Dermis blood vessel endothelial cell (primary cell): ENCODE measurements at places on chromosomes 1 and 21. TPM values are rescaled to one million over a fixed set of nuclear protein-coding genes. Genes with fewer than 3 reads are reported as not detected.

DNA sequence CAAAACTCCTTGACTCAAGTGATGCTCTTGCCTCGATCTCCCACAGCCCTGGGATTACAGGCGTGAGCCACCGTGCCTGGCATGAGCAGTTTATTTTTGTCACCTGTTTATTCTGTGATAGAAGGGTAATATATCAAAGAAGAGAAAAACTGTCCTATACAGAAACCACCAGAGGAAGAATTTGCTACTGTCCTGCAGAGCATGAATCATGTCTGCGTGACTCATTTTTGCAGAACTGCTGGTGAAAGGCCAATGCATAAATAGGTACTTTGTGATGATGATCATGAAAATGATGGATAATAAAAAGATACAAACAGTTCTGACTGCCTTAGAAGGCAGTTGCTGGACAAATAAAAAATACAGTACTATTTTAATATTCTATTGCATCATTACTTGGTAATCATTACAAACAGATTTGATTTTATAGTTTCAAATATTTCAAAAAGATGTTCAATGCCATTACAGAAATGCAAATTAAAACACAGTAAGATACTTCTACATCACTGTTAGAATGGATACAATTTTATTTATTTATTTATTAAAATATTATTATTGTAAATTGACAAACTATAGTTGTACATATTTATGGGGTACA lies 26.5 kb downstream of the RIPPLY3 start:
- DNase-seq: peak; percentile 24

- DNase-seq: peak; percentile 44
Observed at GRCh38 chr1:2232916-2233438, 4.9 kb downstream of the SKI start.

DNA sequence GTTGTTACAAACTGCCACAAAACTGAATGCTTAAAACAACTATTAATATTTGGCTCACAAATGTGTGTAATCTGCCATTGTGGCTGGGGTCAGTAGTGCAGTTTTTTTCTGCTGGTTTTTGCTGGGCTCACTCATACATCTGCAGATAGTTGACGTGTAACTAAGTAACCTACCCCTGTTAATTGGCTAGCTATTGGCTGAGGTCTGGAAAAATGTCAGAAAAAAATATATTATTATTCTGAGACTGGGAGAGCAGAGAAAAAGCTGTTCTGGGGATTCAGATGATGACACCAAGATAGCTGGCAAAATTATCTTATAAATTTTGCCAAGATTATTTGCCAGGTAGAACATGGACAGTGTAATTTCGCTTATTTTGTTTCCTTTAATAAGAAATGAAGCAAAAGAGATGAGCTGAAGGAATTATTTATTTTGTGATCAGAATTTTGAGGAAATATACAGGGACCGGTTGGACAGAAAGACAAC lies 616.1 kb upstream of the ADAMTS5 start:
- DNase-seq: no peak

- peak; percentile 80 for DNase-seq
Observed at GRCh38 chr1:100860397-100860991, 34.1 kb downstream of the EXTL2 start.

DNA sequence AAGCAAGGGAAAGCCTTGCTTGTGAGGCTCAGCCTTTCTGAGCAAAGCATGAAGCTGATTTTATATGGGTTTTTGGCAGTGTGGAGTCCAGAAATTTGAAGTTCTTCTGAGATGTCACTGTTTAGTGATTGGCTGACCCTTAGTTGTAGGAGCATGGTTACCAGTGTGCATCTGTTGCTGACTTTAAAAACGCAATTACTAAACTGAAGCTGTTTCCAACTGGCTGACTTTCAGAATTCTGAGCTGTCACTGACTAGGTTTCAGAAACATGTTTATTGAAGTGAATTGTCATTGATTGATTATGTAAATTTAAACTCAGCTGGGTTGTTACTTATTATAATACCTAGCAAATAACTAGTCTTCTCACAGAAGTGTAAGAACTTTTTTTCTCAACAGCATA lies 89.4 kb downstream of the PDE4B start:
- no peak for DNase-seq

DNA sequence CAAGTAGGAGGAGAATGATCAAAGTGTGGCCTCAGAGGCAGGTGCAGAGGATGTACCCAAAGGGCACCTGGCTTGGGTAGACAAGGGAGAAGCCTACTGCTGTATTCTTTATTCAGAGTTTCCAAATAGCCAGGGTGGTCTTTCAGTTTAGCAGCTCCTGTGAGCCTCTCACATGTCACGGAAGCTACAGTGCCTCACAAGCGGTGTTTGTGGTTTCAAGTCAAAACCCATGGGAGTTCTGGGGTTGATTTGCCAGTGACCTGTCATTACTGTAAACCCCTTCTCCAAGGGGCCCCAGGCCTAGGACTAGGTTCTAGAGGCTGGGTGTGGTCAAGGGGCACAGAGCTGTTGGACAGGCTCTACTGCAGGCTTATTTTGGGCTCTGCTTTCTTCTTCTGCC lies 10.2 kb upstream of the IL10 start:
- no peak for DNase-seq

GRCh38 chr1:8727809-8728213 lies 89.6 kb downstream of the RERE start:
- no peak for DNase-seq

GRCh38 chr1:234537236-234537635 lies 58.3 kb upstream of the TARBP1 start:
- DNase-seq: no peak

GRCh38 chr21:45982092-45982757 lies 655 bp downstream of the COL6A1 start:
- DNase-seq: no peak

DNA sequence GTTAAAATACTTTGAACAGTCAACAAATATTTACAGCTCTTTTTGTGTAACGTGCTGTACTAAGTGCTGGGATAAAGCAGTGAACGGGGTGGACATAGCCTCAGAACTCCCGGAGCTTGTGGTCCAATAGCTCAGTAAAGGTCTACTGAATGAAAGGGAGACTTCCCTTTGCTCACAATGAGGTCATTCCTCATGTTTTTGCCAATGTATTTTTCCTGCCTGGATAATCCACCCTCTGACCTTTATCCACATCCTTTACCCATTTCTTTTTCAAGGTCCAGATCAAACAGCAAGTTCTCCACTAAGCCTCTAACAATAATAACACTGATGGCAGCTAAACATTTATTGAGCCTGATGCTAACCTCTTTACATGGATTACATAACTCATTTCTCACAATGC lies 55.9 kb downstream of the LEPR start:
- DNase-seq: peak; percentile 58

GRCh38 chr1:198848649-198849048 lies 209.8 kb downstream of the PTPRC start:
- no peak for DNase-seq

GRCh38 chr1:2001773-2002411 lies 1.7 kb downstream of the CFAP74 start:
- no peak for DNase-seq

The KRTAP19-3 gene
- total RNA-seq: not detected in 2 replicates

The LRRN2 gene
- total RNA-seq: 0.05 and 0.17 TPM in 2 replicates

The MSH4 gene
- 0.14 and 0.34 TPM in 2 replicates for total RNA-seq

The RHD gene
- total RNA-seq: 0.09 and 0.34 TPM in 2 replicates
